ENCODE measurements at places on chromosomes 5 and 9.

DNA sequence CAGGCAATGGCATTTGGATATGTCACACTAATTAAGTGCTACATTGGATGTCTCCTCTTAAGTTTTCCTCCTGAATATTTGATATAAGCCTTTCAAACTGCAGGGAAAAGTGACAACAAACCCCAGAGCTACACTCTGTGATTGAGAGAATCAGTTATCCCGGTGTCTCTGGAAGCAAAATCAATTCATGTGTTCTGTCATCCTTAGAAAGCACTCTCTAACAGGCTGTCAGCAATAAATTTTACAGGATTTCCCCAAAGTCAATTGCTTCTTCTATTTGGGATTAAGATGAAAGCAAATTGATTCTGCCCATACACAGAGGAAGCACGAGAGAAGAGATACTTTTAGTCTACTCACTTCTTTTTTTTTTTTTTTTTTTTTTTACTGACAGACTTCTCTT lies 332.4 kb downstream of the CDH18 start:
- DNase-seq = no peak

DNA sequence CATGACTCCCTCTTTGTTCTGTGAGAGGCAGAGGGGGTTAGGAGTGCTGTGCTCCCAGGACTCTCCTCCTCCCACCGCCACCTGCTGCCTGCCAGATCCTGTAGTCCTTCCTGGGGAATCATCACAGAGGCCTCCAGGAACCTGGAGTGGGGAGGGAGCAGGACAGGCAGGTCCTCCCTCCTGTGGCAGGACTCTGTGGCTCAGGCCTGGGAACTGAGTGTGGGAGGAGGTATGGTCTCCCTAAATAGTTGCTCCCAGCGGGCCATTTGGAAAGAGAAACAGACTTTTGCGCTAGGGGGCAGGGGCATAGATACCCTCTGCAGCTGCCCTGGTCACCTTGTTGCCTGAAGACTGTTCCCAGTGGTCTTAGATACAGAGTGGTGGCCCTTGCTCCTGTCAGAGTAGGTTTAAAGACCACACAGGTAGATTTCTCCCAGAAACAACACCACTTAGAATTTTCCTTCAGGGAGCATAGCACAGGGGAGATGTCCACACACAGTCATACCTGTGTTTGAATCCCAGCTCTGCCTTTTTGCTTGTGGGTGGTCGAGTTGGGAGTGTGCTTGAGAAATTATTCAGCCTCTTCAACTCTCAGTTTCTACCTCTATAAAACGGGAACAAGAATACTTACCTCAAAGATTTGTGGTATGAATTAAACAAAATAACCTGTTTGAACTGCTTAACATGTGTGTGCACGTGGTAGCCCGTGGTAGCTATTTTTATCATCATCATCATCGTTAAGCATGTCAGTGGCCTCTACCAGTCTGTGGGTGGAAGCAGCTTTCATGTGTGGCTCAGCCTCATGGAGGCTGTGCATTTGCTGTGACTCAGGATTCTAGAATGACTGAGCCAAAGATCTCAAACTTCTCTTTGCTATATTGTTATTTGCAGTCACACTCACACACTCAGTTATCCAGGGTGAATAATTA lies 55.8 kb downstream of the SLC22A5 start:
- DNase-seq = no peak

DNA sequence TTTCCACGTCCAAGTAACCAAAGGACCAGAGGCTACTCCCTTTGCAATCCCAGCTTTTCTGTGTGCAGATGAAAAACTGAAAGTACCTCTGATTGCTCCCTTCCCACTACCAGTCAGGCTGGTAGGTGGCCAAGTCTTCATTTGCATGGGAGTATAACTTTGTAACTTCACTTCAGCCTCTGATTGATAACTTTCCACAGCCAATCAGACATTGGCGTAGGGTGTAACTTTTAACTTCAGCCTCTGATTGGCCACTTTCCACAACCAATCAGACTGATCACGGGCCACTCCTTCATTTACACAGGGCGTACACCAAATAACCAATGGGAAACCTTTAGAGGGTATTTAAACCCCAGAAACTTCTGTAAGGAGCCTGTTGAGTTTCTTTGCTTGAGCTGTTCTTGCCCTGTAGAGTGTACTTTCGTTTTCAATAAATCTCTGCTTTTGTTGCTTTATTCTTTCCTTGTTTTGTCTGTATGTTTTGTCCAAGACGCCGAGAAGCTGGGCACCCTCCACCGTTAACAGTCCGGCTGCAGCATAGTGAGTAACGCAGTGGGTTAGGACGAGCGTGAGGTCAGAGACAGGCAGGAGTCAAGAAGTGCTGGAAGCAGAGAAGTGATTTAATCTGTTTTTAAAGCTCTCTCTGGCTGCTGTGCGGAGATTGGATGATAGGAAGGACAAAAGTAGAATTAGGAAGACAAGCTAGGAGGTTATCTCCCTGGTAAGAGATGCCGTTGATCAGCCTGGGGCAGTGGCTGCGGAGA lies 3.5 kb upstream of the EXOSC2 start:
- DNase-seq = peak; percentile 18

DNA sequence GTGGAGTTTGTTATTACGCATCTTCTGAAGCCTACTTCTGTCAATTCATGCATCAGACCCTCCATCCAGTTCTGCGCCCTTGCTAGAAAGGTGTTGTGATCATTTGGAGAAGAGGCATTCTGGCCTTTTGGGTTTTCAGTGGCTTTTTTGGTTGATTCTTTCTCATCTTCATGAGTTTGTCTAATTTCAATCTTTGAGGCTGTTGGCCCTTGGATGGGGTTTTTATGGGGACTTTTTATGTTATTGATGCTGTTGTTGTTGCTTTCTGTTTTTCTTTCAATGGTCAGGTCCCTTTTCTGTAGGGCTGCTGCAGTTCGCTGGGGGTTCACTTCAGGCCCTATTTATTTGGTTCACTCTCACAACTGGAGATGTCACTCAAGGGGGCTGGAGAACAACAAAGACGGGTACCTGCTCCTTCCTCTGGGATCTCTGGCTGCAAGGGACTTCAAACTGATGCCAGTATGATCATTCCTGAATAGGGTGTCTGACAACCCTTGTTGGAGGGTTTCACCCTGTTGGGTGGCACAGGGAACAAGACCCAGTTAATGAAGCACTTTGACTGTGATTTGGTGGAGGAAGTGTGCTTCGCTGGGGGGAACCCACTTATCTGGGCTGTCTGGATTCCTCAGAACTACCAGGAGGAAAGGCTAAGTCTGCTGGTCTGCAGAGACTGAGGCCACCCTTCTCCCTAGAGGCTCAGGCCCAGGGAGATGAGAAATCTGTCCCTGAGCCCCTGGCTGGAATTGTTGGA lies 226.7 kb upstream of the PTGER4 start:
- no peak for DNase-seq

DNA sequence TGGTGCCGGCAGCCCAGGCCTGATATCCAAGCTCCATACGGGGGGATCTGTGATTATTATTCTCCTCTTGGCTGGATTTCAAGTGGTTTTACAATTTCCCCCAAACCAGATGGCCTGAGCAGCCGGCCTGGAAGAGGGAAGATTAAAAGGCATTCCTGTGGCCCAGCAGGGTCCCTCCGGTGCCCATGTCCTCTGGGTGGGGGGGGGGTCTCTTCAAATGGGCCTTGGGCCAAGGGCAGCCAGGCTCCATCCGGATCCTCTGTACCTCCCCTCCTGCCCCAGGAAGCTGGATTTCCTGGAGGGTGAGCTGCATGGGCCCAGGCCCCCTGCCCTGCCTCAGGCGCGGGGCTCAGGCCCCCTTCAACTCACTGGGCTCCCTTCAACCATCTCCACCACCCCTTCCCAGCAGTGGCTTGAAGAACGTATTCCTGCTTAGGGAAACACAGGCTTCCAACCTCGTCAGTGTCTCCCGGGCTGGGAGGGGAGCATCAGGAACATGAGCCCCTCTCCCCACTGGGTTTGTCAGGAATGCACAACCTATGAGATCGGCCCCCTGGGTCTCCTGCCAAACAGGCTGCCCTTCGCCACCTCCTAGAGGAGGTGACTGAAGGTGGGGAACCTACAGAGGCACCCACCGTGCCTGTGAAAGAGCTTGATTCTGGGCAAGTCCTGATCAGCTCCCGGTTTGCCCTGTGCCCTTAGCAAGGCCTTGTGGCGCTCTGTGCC lies 62.9 kb upstream of the ORM1 start:
- DNase-seq = no peak

DNA sequence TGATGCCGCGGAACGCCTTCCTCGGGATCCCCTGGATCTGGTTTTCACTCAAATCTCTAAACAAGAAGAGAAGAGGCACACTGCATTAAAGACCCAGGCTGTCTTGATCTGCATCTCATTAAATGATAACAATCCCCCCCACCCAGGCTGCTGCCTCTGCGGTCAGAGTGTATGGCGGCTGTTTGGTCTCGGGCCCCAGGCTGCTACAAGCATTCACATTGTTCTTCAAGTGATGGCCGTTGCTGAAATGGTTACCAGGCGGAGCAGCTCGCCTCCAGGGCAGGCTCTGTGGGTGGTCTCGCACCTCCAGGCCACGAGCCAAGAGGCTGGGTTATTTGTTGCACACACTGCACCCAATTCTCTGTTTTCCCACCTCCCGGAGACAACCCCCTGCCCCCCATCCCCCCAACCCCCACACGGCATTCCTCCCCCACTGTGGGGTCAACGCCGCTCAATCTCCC lies 304.1 kb upstream of the PANK3 start:
- DNase-seq = no peak

GRCh38 chr5:88879724-88880123 lies 3.3 kb downstream of the MEF2C start:
- no peak for DNase-seq

DNA sequence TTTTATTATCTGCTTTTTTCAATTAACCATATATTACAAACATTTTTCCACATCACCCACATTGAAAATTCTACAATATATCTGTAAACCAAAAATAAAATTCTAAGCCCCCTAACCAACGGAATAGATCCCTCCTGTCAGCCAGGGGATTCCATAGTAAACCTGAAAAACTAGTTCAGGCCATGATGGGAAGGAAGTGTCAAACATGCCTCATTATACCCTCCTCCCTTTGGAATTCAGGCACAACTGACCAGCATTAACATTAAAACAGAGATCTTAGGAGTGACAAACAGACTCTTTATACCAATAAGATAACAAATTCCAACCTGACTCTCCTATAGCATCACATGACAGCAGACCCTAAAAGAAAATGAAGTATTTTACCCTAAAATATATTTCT lies 113.7 kb upstream of the DMRT1 start:
- DNase-seq = no peak

DNA sequence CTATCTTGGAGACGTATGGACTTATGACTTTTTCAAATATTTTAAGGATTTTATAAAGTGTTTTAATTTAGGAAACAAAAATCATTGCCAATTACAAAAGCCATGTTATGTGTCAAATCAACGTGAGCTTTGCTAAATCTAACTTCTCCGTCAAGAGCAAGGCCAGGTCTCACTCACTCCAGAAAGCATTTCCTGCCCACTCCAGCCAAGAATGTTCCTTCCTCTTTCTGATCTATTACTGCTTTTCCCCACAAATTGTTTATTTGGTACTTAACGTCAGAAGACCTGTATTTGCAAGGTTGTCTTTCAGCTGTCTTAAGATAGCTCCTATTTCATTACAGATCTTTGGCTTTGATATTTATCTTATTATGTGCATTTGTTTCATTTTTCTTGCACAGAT lies 193.5 kb upstream of the HAPLN1 start:
- no peak for DNase-seq

GRCh38 chr5:141101059-141101458 lies 786 bp downstream of the PCDHB3 start:
- DNase-seq = no peak

GRCh38 chr9:124477211-124477647 lies 27.0 kb downstream of the ADGRD2 start:
- DNase-seq = no peak

DNA sequence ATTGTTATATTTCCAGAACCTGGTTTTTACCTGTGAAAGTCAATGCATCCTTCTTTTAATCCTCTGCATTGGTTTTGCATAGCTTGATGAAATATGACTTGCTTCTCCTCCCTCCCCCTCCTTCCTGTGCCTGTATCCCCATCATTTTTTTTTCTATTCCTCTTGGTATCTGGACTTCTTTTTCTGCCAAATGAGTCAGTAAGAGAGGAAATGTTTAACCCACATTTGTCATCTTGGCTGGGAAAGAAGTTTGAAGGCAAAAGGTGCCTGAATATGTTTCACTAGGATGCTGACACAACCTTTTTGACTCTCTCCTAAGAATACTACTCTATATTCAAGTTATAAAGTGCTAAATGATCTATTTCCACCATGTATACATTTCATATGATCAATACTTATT lies 35.5 kb upstream of the CDKN2B start:
- DNase-seq = no peak

DNA sequence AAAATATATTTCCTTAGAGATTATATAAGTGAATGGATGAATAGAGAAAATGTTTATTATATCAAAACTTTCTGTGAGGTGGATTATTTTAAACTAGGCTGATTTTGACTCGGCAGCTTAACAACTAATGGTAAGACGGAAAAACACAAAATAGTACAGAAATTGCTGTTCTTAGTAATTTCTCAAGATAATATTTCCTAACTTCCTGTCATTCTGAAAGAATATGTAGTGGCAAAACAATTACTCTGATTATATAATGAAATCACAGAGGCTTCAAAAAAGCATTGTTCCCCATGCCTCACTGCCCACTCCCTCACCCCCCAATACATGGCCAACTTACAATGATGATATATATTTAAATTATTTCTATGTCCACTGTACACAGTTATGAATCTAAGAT lies 85.4 kb downstream of the YTHDC2 start:
- DNase-seq = no peak

DNA sequence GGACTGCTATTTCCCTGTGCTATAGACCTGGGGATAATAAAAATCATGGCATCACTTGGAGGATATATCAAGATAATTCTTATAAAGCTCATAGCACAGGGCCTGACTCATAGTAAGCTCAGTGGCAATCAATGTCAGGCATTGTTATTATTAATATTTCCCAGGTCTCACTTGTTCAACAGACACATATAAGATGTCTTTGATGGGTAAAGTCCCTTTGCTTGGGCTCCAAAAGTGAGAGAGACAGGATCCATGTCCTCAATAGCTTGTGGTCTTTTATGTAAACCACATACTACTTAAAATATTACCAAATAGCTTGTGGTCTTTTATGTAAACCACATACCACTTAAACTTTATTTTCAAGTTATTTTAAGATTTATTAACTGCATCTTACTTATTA lies 11.2 kb downstream of the SH3RF2 start:
- no peak for DNase-seq

DNA sequence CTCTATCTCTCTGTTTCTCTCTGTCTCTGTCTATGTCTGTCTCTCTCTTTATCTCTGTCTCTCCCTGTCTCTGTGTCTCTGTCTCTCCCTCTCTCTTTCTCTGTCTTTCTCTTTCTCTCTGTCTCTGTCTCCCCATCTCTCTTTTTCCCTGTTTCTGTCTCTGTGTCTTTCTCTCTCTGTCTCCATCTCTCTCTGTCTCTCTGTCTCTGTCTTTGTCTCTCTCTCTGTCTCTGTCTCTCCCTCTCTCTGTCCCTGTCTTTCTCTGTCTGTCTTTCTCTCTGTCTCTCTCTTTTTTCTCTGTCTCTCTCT lies 2.1 kb upstream of the SLC6A19 start:
- DNase-seq = no peak

GRCh38 chr5:24849210-24849609 lies 204.4 kb upstream of the CDH10 start:
- no peak for DNase-seq
